ENCODE measurements at places on chromosomes 4 and X. TPM values are rescaled to one million over a fixed set of nuclear protein-coding genes. Genes with fewer than 3 reads are reported as not detected.

- DNase-seq, result no peak
These were observed 9.1 kb downstream of the IL13RA1 start for GRCh38 chrX:118736394-118737010.

DNA sequence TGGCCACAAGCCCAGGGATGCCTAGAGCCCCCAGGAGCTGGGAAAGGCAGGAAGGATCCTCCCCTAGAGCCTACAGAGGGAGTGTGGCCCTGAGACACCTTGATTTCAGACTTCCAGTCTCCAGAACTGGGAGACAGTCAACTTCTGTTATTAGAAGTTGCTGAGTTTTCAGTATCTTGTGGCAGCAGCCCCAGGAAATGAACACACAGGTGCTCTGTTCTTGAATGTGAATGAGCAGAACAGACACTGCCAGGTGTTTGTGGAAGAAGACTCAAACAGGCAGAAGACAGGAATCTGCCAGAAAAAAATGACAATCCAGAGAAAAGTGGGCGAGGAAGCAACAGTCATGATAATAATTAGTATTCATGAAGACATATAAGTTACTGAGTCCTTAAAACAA, 64.5 kb upstream of the STS start:
- DNase-seq, result no peak

- no peak for DNase-seq
These were observed 56.6 kb downstream of the LINC00632 start for GRCh38 chrX:140766024-140766611.

DNA sequence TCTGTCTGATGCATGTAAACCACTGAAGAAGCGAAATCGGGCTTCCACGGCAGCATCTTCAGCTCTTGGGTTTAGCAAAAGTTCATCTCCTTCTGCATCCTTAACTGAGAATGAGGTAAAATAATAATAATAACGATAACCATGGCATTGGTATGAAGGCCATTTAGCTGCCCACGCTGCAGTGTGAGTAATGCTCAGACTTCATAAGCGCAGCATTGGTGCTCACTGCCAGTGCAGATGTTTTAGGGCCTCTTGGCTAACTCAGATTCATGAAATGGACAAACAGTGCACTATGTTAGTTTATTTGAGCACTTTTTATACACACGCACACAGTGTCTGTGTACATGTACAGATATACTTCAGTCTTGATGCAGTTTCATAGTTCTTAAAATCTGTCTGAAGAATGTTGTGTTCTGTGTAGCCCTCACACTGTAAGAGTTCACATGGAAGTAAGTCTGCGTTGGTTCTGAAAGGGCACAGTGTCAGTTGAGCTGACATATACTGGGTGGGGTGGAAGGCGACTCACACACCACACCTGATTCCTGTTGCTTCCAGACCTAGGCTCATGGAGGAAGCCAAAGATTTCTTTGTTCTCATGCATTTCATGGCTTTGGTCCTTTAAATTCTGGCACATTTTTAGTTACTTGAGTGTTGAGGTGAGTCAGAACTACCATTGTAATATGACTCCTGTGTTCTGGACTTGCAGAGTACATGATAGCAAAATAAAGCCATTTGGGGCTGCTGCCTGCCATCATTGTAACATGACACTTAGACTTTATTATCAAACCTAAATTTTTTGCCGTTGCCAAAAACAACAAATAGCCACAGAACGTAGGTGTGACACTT, 68.7 kb downstream of the NSD2 start:
- DNase-seq, result no peak

DNA sequence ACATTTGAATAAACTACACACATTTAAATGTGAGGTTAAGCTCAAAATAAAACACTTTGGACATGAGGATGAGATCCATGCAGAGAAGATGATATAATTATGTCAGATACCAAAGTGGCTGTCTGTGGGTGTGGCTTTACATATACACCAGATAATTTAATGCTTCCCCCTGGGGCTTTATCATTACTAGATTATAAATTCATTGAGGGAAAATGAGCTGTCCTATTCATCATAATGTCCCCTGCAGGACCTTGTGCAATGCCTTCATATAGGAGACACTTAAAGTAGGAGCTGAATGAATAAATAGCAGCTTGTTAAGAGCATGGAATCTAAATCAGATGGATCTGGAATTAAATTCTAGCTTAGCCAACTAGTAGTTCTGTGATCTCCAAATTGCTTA, 49.7 kb downstream of the OTC start:
- DNase-seq, result no peak

DNA sequence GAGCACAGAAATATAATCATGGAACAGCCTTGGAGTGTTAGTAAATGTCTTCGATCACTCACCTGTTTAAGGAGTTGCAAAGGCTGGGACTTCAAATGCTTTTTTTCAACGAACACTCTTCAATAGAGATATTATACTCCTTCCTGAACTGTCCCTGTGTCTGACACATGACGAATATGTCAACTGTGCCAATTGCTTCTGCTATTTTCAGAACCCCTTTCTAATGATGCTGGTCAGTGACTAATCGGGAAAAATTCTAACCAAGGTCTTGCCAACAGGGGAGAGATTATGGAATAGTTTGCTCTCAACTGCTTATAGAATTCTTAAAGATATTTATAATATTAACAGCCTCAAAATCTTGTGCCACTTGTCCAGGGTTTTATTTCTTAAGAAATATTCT, 8.5 kb upstream of the KLHL34 start:
- no peak for DNase-seq

DNA sequence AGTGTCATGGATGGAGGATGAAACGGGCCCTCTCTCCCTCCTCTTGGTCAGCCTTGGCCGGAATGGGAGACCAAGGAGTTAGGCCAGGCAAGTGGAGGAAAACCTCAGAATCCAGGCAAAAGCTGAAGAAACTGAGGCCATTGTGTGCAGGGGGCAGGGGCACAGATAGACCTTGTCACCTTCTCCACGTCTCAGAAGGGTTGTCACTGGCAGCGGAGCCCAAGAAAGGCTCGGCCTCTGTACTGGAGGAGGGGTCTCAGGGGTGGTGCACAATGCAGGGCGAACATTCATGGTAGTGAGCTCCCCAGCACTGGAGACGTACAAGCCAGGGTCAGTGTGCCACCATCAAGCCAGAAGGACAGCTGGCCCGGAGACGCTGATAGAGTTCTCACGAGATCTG, 139.5 kb downstream of the CPZ start:
- peak; percentile 5 for DNase-seq

DNA sequence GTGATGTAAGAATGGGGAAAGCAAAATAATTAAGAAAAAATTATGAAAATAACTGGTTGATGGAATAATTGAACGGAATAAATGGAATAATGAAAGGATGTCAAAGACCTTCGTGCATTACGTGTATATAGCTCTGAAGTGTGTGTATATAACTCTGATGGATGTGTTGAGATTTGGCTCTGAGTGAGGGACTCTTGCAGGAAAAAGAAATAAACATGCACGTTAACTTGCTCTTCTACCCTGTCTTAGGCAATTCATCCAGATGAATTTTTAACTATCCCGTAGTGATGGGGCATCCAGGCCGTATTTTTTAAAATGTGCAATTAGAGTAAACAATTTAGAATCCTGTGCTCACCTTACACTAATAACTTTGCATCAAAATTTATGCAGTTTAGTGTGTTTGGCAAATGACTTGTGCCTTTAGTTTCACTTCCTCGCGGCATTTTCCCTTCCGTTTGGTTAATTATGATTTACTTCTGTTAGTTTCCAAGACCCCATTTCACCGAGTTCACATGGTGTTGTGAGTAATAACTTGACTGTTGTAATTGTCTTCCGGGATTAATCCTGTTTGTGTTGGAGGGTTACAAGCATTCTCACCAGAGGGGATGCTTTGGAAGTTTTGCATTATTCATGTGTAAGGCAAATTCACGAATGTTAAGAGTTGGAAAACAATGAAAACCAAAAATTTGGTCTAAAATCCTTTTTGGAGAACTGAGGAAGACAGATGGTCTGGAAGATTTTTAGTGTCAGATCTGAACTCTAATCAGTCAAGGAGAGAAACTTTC, 256.5 kb upstream of the FAT1 start:
- DNase-seq, result no peak

- DNase-seq, result no peak
These were observed 134.6 kb downstream of the KDM6A start for GRCh38 chrX:45007598-45007997.

GRCh38 chr4:8228319-8229250, 29.5 kb downstream of the SH3TC1 start:
- peak; percentile 55 for DNase-seq

- DNase-seq, result no peak
These were observed 122.7 kb upstream of the DIPK2B start for GRCh38 chrX:45323387-45323786.

GRCh38 chrX:133350751-133351150, 64.5 kb downstream of the GPC4 start:
- DNase-seq, result no peak

DNA sequence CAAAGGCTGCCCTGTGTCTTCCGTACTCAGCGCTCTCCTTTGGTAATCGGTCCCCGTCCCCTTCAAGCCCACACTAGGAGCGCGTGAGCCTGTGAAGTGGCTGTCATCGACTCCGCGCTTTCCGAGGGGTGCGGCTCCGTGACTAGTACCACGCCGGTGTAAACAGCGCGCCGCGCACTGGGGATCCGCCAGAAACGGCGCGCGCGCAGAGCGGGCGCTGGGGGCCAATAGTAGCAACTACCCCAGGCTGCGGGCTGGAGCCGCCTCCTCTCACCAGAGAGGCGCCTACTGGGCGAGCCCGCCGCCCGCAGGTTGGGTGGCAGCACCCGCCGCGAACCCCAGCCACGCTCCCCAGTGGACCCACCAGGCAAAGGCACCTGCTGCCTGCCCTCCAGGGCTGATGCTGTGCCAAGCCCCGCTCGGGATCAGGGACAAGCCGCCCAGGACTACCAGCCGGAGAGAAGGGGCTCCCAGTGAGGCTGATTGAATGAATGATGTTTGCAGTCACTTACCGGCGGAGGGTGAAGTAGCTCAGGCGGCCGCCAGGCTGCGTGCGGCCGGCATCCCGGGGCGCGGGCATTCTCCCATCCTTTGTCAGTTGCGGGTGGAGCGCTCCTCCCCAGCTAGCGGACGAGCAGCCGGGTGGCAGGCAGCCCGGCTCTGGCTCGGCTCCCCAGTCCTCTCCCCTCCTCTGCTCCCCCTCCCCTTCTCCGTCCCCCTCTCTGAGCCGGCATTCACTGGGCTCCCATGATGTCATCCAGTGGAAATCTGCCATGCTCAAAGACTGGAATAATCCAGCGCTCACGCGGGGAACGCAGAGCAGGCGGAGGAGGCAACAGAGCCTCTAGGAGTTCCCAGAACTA, 370.3 kb upstream of the SMIM31 start:
- DNase-seq, result peak; percentile 94

GRCh38 chr4:139814323-139815015, 148.8 kb downstream of the MGST2 start:
- DNase-seq, result no peak

DNA sequence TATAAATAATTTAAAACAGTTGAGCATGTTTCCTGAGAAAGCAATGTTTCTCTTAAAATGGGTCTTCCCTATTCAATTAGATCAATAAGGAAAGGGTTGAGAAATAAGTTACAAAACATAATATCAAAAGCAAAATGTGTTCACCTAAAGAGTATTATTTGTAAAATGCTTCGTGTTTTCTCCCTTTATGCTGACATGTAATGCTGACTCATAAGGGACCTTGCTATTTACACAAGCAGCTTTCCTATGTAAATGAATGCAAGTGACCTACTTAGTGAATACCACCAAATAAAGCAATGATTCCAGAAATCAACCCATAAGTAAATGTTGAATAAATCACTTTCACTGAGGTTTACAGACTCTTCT, 91.5 kb downstream of the ELOVL6 start:
- no peak for DNase-seq

DNA sequence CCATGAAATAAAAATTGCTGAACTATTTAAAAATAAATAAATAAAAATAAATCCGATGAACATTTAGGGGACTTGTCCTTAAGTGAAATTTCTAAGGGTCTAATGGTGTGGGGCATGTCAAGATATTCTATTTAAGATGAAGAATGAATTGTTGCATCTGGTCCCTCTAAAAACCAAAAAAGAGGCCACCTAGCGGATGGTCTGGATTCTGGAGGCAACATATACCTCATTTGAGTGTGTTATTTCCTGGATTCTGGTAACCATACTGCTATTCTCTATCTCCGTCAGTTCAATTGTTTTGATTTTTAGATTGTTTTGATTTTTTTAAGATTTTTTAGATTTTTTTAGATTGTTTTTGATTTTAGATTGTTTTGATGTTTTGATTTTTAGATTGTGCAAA, 28.3 kb downstream of the AGTR2 start:
- no peak for DNase-seq

DNA sequence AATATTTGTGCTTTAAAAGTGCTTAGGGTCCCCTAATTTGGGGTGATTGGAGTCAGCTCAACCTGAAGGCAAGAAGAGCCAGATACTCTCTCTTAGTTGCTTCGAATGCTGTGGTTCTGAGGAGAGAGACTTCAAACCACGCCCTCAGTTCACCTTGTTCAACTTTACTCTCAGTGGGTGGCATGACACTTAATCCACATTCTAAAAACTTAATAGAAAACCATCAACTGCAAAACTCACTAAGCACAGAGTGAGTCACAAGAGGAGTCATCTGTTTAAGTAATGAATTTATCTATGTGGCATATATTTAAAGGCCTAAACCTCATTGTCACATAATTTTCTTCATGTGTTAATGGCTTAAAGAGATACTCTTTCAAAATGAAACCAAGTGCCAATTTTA, 99.5 kb upstream of the SLC4A4 start:
- DNase-seq, result no peak

DNA sequence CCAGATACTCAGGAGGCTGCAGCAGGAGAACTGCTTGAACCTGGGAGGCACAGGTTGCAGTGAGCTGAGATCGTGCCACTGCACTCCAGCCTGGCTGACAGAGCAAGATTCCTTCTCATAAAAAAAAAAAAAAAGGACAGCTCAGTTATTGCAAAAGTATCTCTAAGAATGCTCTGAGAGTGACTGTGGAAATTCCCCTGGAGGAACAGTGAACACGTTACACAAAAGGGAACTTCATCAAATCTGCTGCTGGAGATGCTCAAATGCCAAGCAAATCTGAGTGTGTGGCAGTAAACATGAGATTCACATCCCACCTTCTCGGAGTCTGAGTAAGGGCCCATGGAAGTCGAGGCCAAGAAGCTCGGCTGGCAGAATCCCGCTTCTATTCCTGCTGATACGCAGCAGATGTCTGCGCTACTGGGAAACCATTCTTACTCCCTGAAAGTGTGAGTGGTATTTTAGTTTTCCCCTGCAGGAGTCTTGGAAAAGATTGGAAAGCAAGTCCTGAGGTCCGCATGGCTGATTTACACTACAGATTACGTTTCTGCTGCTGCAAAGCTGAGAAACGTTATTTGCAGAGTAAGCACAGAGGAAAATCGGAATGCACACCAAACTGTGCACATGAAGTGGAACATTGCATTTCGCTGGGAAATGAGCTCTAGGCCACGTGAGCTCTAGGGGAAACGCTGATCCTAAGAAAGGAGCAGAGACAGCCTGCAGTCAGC, 162.9 kb downstream of the NSUN7 start:
- no peak for DNase-seq

- DNase-seq, result no peak
These were observed 23.7 kb upstream of the TLR7 start for GRCh38 chrX:12843061-12843667.

MAGEB3 gene
- total RNA-seq, result not detected

UPF3B gene
- total RNA-seq, result 11.5 TPM

SUPT20HL1 gene
- not detected for total RNA-seq

NALF2 gene
- total RNA-seq, result 4.1 TPM

GAGE12E gene
- not detected for total RNA-seq

SYNPO2 gene
- 43.0 TPM for total RNA-seq

PLP2 gene
- 5.0 TPM for total RNA-seq

FGFRL1 gene
- 43.2 TPM for total RNA-seq

H2BW2 gene
- not detected for total RNA-seq

MAGEA8 gene
- not detected for total RNA-seq

LETM1 gene
- 49.2 TPM for total RNA-seq

MAGEC1 gene
- total RNA-seq, result not detected

NAP1L3 gene
- total RNA-seq, result 147 TPM

ZDHHC15 gene
- total RNA-seq, result 3.9 TPM
